ENCODE measurements at places on chromosomes 5 and 9. TPM values are rescaled to one million over a fixed set of nuclear protein-coding genes. Genes with fewer than 3 reads are reported as not detected.

DNA sequence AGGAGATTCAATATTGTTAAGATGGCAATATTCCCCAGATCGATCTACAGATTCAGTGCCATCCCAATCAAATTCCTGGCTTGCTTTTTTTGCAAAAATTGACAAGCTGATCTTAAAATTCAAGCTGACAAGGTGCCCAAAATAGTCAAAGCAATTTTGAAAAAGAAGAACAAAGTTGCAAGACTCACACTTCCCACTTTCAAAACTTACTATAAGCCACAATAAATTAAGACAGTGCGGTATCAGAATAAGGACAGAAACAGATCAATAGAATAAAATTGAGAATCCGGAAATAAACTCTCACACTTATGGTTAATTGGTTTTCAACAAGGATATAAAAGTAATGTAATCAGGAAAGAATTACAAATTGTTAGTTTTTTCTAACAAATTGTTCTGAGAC is 97.1 kb downstream of the NRG2 start:
- DNase-seq = no peak

DNA sequence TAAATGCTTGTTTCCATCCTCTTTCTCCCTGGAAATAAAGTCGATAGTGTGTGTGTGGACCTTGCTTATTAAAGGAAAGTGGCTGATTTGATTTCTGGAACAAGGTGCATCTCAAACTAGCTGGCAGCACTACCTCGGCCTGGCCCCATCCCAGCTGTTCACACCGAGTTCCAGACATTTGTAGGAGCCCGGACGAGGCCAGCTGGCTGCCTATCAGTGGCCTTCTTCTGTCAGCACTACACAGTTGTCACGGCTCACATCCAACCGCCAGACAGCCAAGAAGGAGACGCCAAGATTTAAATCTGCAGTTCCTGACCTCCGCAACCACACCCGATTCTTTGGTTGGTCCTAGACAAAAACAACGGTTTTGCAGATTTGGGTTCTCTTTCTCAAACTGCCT is 63.6 kb downstream of the PALM2AKAP2 start:
- no peak for DNase-seq

DNA sequence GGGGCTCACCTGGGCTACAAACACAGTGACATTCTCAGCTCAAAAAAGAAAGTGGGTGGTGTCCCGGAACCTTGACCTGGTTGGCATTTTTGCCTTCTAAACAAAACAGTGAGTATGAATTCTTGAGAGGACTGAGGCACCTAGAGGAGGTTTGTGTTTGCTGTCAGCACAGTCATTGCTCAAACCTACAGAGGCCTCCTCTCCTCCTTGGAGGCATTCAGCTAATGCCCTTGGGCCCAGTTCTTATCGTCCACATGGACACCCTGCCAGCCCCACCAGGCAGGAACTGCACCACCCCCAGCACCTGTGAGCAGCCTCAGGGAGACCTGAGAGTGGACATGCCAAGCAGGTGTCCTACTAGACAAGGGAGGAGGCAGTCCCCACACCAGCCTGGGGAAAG is 156.7 kb downstream of the SYK start:
- DNase-seq = no peak

GRCh38 chr5:170639221-170639925 is 135.6 kb downstream of the KCNIP1 start:
- DNase-seq = no peak

DNA sequence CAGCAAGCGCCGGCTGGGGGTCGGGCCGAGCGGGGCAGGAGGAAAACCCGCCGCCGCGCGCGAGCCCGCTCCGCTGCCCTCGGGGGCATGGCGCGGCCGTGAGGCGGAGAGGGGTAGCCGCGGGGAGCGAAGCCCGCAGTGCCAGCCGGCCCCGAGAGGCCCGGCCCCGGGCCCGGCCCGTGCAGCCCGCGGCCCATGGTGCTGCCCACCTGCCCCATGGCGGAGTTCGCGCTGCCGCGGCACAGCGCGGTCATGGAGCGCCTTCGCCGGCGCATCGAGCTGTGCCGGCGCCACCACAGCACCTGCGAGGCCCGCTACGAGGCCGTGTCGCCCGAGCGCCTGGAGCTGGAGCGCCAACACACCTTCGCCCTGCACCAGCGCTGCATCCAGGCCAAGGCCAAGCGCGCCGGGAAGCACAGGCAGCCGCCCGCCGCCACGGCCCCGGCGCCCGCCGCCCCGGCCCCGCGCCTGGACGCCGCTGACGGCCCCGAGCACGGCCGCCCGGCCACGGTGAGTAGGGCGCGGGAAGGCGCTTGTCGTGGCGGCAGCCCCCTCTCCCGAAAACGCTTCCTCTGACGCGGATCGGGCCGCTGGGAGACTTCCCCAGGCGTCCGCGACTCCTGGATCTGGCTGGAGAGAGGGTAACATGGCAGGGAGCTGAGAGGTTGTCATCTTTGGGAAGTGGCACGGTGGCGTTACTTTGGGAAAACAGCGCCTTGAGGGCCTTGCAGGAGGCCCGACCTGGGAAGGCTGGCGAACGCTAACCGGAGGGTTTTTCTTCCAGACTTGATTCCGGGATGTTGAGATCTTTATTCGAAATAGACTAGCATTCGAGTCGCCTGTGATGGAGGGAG is 523 bp downstream of the MAML1 start:
- peak; percentile 27 for DNase-seq

GRCh38 chr9:100879884-100880283 is 148.6 kb upstream of the PLPPR1 start:
- DNase-seq = no peak

DNA sequence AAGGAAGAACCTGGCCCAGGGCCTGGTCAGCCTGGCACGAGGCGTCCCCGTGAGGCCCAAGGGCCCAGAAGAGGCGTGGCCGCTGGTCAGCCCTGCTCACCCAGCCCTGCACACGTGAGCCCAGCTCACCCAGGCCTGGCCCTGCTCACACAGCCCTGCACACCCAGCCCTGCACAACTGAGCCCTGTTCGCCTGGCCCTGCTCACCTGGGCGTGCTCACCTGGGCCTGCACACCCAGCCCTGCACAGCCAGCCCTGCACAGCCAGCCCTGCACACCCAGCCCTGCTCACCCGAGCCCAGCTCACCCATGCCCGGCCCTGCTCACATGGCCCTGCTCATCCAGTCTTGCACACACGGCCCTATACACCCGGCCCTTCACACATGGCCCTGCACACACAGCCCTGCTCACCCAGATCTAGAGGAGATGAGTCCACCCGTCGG is 2.1 kb downstream of the ZDHHC11 start:
- no peak for DNase-seq

DNA sequence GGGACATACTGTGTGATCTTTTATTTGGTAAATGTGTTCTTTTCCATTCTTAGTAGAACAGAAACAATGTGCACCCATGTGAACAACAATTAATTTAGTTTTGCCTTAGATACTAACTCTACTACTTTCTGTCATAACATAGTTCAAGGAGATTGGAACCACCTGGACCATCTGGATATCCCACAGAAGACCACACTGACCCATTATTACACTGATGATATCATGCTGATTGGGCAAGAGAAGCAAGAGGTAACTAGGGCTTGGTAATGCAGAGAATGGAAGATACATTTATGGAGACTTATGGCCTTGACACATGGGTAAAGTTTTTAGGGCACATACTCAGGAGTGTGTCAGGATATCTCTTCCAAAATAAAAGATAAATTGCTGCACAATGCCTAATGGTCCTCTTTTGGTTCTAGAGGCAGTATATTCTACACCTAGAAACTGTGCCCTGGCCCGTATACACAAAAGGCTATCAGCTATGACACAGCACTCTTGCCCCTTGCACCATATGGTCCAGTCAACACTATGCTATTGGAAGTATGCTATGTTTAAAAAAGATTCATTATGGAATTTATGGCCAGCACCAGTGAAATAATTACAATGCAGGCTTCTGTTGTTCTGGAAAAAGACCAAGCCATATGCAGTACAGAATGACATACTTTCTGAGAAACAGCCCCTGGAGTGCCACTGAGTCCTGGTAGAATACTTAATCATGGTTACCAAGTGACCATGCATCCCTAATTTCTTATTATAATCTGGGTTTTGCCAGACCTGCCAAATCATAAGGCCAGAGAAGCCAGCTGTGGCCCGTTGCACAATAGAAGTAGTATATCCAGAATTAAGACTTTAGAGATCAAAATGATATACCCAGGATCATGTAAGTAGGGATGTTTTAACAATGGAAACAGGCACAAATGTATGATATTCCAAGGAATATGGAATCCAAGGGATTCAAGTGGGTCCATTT is 41.6 kb upstream of the MROH2B start:
- DNase-seq = no peak

DNA sequence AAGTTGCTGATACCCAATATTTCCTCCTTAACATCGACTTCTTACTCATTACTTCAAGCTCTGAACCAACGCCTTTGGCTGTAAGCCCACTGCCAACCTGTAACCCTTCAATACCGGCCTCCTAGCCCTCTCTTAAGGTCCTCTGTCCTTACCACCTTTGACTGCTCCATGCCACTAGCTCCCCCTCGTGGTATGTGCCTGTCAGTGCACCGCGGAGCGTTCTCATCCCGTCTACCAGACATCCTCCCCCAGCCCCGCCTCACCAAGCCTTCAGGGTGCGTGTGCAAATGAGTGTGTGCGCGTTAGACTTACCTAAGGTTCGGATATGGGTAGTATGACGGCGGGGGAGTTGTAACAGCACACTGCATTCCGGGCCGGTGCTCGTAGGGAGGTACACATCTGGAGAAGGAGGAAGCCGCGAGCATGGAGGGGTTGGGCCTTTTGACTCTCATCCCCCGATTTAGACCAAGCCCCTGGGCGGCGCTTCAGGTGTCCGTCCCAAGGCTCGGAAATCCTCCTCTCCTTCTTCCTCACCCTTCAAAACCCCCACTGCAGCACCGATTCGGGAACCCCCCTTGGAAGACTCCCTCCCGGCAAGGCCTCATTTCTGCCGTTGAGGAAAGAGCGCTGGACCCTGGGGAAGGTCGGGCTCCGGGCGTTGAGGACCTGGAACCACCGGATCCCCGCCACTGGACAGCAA is 2.8 kb upstream of the MYORG start:
- DNase-seq = peak; percentile 24

DNA sequence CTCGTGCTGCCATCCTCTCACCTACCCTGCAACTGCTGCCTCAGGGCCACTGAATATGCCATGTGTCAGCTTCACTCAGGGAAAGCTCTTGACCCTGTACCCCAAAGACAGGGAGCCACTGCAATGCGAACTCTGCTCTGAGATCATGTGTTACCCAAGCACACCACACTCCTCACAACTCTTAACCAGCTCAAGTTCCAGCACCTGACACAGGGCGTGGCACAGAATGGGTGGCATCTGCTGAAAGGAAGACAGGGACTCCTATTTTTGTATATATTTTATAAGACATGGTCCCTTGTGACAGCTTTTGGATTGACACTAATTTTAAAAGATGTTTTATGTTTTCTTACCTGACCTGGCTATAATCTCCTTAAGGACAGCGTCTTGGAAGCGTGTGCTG is 10.7 kb downstream of the PHYKPL start:
- no peak for DNase-seq

- no peak for DNase-seq
Measured at GRCh38 chr5:28809811-28810750, 1771.7 kb upstream of the CDH9 start.

- no peak for DNase-seq
Measured at GRCh38 chr5:113989278-113989912, 372.5 kb upstream of the KCNN2 start.

GRCh38 chr5:82534986-82535385 is 256.8 kb upstream of the RPS23 start:
- no peak for DNase-seq

GRCh38 chr9:110745676-110746075 is 77.1 kb downstream of the MUSK start:
- no peak for DNase-seq

DNA sequence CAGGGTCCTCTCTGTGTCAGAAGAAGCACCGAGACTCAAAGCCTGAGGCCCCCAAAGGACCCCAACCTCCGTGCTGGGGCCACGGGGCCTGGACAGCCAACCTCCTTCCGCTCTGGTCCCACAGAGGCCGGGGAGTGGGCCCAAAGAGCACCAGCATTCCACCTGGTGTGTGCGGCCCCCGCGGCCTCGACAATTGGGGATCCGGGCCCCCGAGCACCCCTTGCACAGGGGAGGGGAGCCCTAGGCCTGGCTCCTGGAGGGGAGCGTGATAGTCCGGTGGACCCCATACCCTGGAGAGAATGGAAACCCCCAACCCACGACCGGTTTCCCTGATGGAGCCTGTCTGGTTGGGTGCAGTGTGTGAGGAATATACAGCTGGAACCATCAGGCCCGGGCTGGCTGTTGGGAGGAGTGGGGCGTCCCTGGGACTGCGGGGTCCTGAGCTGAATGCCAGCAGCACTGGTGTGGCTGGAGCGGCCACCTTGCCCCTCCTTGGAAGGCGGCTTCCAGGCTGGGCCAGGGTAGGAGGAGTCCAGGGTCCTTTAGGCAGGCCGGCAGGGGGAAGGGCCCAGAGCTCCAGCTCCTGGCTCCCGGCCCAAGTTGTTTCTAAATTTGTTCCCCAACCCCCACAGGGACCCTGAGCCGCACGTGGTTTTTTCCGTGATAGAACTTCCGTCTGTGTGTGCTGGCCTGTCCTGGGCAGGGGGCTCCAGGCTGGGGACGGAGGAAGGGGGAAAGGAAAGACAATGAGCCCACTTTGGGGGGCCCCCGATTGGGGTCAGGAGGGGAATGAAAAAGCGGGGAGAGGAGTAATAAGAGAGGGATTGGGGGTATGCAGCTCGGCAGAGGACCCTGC is 825 bp upstream of the TOR4A start:
- DNase-seq = no peak

GRCh38 chr5:39049315-39049714 is 24.9 kb downstream of the RICTOR start:
- DNase-seq = no peak

- DNase-seq = no peak
Measured at GRCh38 chr5:134114886-134115805, 665 bp downstream of the TCF7 start.

DNA sequence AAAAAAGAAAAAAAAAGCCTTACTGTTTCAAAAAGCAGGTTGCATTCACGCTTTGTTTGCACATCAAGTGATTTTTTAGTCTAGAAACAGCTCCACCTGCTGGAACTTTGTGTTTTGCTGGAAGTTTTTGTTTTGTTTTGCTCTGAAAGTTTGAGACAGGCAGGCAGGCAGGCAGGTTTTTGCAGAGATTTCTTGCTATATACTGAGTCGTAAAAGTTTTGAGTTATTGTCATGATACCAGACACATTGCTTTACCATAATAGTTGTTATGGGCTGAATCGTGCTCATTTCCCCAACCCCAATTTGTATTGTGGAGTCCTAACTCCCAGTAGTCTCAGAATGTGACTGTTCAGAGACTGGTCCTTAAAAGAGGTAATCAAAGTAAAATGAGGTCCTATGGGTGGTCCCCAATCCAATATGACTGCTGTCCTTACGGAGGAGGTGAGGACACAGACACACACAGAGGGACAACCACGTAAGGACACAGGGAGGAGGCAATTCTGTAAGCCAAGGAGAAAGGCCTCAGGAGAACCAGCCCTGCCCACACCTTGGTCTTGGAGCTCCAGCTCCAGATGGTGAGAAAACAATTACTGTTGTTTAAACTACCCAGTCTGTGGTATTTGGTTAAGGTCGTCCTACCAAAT is 20.9 kb downstream of the OR2Y1 start:
- no peak for DNase-seq

- DNase-seq = no peak
Measured at GRCh38 chr5:149212198-149212951, 59.3 kb upstream of the AFAP1L1 start.

The FAM200C gene
- 37.6 TPM for total RNA-seq

The SLC45A2 gene
- total RNA-seq = 0.16 TPM

The ECM2 gene
- total RNA-seq = 5.6 TPM

The ABO gene
- under 0.01 TPM for total RNA-seq

The ECSCR gene
- total RNA-seq = 5.5 TPM

The MACIR gene
- total RNA-seq = 51.8 TPM

The CENPK gene
- total RNA-seq = 8.1 TPM

The GRIA1 gene
- 229 TPM for total RNA-seq

The NUTM2G gene
- not detected for total RNA-seq

The ADAMTS13 gene
- total RNA-seq = 2.2 TPM

The GADD45G gene
- total RNA-seq = 5.6 TPM

The TEX48 gene
- not detected for total RNA-seq
